Smooth muscle cell of bladder (primary cell): ENCODE measurements at places on chromosomes 5 and 9. TPM values are rescaled to one million over a fixed set of nuclear protein-coding genes. Genes with fewer than 3 reads are reported as not detected.

CDC20B gene
- under 0.01 TPM in 1 of 2 replicates, not detected in the other for total RNA-seq

KDM4C gene
- total RNA-seq = 29.2 and 34.5 TPM in 2 replicates

TNFSF15 gene
- 0.28 and 0.55 TPM in 2 replicates for total RNA-seq

CCDC187 gene
- total RNA-seq = under 0.01 TPM in 2 replicates

IFNA13 gene
- total RNA-seq = not detected in 2 replicates

MYO10 gene
- 61.0 and 105 TPM in 2 replicates for total RNA-seq

SPINK4 gene
- 0.74 and 2.6 TPM in 2 replicates for total RNA-seq

HSPA9 gene
- total RNA-seq = 302 and 320 TPM in 2 replicates

TAF1L gene
- total RNA-seq = under 0.01 TPM in 1 of 2 replicates, not detected in the other

PCDHB3 gene
- 0.55 and 0.57 TPM in 2 replicates for total RNA-seq

OSMR gene
- 77.4 and 86.6 TPM in 2 replicates for total RNA-seq

IL5 gene
- not detected in 2 replicates for total RNA-seq

PCDHGA7 gene
- 4.1 and 4.6 TPM in 2 replicates for total RNA-seq

FAM174A gene
- 18.6 and 24.3 TPM in 2 replicates for total RNA-seq

TAF11L5 gene
- not detected in 2 replicates for total RNA-seq

CDC25C gene
- 0.55 and 1.1 TPM in 2 replicates for total RNA-seq

FOXE1 gene
- not detected in 2 replicates for total RNA-seq

GCNT1 gene
- total RNA-seq = 10.7 and 30.0 TPM in 2 replicates

GFI1B gene
- total RNA-seq = not detected in 2 replicates

JAKMIP2 gene
- under 0.01 and 0.57 TPM in 2 replicates for total RNA-seq

SLC4A9 gene
- not detected in 2 replicates for total RNA-seq

PHF24 gene
- total RNA-seq = under 0.01 TPM in 1 of 2 replicates, not detected in the other

IFNA2 gene
- total RNA-seq = not detected in 2 replicates

TOR1A gene
- 22.0 and 33.2 TPM in 2 replicates for total RNA-seq

PAEP gene
- total RNA-seq = not detected in 2 replicates

SOHLH1 gene
- total RNA-seq = not detected in 2 replicates

SLC25A2 gene
- total RNA-seq = 0.14 and 0.18 TPM in 2 replicates

GDA gene
- total RNA-seq = not detected in 2 replicates

FOXD1 gene
- total RNA-seq = 0.28 and 0.65 TPM in 2 replicates

PCDHGA12 gene
- 9.1 and 11.7 TPM in 2 replicates for total RNA-seq

CTSL gene
- total RNA-seq = 574 and 635 TPM in 2 replicates

ATP10B gene
- total RNA-seq = 0.14 TPM in 1 of 2 replicates, not detected in the other

IL9 gene
- not detected in 2 replicates for total RNA-seq

ZFP2 gene
- total RNA-seq = 0.83 and 1.00 TPM in 2 replicates

PCDHGC4 gene
- total RNA-seq = 1.7 TPM in 2 replicates

PCDHA13 gene
- total RNA-seq = under 0.01 and 0.09 TPM in 2 replicates

AGTPBP1 gene
- total RNA-seq = 16.0 and 20.1 TPM in 2 replicates

PRRX2 gene
- total RNA-seq = 18.5 and 23.2 TPM in 2 replicates

CFAP157 gene
- total RNA-seq = under 0.01 and 0.09 TPM in 2 replicates

PCDHGB1 gene
- 2.3 and 3.3 TPM in 2 replicates for total RNA-seq

EIF4EBP3 gene
- total RNA-seq = 0.85 and 1.7 TPM in 2 replicates

PDE6A gene
- total RNA-seq = under 0.01 TPM in 1 of 2 replicates, not detected in the other

NUDT12 gene
- total RNA-seq = 9.2 and 10.2 TPM in 2 replicates

ADRB2 gene
- under 0.01 and 0.09 TPM in 2 replicates for total RNA-seq

SAXO1 gene
- total RNA-seq = under 0.01 and 0.09 TPM in 2 replicates

SLC46A2 gene
- total RNA-seq = not detected in 2 replicates

HTR1A gene
- not detected in 2 replicates for total RNA-seq

TRIM36 gene
- total RNA-seq = 0.14 and 0.37 TPM in 2 replicates

TSLP gene
- 3.4 and 3.8 TPM in 2 replicates for total RNA-seq

RCL1 gene
- total RNA-seq = 9.1 and 9.4 TPM in 2 replicates

ARL14EPL gene
- total RNA-seq = 0.18 TPM in 1 of 2 replicates, not detected in the other

SMU1 gene
- 36.6 and 40.3 TPM in 2 replicates for total RNA-seq

DPH7 gene
- 16.8 and 18.4 TPM in 2 replicates for total RNA-seq

TMEM171 gene
- total RNA-seq = 0.46 and 1.1 TPM in 2 replicates

PCDHA7 gene
- 0.57 and 0.83 TPM in 2 replicates for total RNA-seq

GGTA1 gene
- not detected in 2 replicates for total RNA-seq

INSYN2B gene
- total RNA-seq = 3.1 and 3.8 TPM in 2 replicates

ZNF608 gene
- 4.2 and 7.1 TPM in 2 replicates for total RNA-seq
